ENCODE measurements at places on chromosomes 1 and 21. TPM values are rescaled to one million over a fixed set of nuclear protein-coding genes. Genes with fewer than 3 reads are reported as not detected.
A peak's percentile ranks its signal among the peaks of the same experiment; 100 is the strongest.

DNA sequence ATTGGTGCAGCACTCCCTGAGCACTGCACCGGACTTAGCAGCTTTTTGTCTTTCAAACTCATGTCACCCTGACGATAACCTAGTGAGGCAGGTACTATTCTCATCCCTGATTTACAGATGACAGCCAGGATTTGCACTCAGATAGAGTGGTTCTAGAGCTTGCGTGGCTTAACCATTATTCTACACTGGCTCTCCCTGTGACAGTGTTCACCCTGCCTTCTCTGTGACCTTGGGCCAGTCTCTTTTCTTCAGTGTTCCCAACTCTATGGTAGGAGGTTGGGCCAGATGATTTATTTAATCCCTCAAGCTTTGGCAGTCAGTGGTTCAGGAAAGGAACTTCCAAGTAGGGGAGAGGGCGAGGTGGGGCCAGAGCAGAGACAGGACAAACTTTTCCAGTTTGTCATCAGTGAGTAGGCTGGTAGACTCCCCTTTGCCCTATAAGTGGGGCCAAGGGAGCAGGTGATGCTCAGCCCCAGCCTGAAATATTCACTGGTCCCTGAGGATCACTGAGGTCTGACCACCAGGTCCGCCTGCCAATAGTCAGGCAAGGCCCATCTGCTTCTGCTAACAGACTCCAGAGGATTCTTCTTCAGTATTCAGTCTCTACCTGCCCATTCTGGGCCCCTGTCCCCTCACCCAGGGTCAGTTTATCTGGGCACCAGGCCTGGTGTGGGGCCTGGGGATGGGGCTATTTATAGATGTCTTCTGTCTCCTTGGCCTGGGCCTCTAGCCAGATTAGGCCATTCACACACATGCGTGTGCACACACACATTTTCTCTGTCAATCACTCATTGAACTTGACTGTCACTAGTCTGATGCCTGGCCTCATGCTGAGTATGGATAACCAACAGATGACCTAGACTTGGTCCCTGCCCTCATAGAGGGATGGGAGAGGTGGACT is 8.8 kb upstream of the FABP3 start:
- no peak for DNase-seq

SNIP1 gene
- 46.9 TPM for total RNA-seq

DNA sequence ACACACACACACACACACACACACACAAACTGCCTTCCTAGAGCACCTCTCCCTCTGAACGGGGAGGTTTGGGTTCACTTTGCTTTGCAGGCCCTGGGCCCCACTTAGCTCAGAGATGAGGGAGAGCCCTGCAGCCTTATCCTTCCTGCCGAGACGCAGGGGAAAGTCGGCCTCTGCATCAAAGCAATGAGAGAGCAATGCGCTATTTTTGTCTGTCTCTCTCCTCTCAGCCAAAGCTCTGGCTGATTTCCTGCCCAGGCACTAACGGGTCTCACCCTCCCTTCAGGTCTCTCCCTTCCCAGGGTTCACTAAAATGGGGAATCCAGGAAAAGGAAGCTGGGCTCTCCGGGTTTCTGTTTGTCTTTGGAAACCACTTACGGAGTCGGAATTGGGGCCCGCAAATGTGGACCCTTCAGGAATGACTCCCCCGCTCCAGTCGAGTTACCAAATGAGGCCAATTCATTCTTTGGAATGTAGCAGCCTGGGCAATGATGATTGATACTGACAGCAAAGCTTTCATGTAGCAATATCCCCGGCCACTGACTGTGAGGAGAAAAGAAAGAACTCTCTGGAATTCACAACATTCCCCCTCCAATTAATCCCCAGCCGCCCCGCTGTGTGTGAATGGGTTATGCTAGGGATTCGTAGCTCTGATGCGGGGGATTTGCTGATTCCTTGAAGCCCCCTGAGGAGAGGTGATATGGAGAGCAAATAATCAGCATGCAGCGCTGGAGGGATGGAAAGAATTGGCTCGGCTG is 61.5 kb upstream of the WLS start:
- DNase-seq, result no peak

CDA gene
- 5.1 TPM for total RNA-seq

- DNase-seq, result no peak
Measured at GRCh38 chr1:12249748-12250147, 19.9 kb downstream of the VPS13D start.

RGL1 gene
- total RNA-seq, result 75.3 TPM

- DNase-seq, result no peak
Measured at GRCh38 chr1:153711026-153711425, 16.8 kb upstream of the INTS3 start.

- DNase-seq, result no peak
Measured at GRCh38 chr1:198833706-198834503, 195.1 kb downstream of the PTPRC start.

- no peak for DNase-seq
Measured at GRCh38 chr1:95018602-95019369, 54.0 kb downstream of the ALG14 start.

- peak; percentile 82 for DNase-seq
Measured at GRCh38 chr1:15949453-15950245, 26.3 kb downstream of the ZBTB17 start.

DNA sequence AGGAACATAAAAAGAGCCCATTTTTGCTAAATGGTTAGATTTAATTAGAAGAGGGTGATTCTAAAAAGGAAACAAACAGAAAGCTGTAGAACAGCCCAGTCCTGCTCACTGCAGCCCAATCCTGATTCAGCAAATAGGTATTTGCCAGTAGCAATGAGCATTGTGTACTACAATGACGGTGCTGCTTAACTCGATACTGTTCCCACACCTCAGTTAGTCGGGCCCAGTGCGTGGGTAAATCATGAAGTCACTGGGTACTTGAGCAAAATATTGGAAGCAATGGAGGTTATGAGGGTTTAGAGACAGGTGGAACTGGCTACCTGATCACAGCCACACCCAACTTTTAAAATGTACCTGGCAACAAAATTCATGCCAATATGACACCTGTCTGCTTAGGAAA is 101.5 kb upstream of the ADGRL2 start:
- no peak for DNase-seq

GRCh38 chr1:22821027-22821426 is 110.4 kb downstream of the EPHB2 start:
- DNase-seq, result no peak

CNR2 gene
- not detected for total RNA-seq

- peak; percentile 60 for DNase-seq
Measured at GRCh38 chr1:223683586-223684487, 18.3 kb upstream of the CAPN8 start.

HSD3B1 gene
- total RNA-seq, result not detected

VPS26C gene
- total RNA-seq, result 55.7 TPM

GRCh38 chr1:41173651-41174050 is 68.5 kb downstream of the SCMH1 start:
- no peak for DNase-seq

OVAAL gene
- not detected for total RNA-seq

DNA sequence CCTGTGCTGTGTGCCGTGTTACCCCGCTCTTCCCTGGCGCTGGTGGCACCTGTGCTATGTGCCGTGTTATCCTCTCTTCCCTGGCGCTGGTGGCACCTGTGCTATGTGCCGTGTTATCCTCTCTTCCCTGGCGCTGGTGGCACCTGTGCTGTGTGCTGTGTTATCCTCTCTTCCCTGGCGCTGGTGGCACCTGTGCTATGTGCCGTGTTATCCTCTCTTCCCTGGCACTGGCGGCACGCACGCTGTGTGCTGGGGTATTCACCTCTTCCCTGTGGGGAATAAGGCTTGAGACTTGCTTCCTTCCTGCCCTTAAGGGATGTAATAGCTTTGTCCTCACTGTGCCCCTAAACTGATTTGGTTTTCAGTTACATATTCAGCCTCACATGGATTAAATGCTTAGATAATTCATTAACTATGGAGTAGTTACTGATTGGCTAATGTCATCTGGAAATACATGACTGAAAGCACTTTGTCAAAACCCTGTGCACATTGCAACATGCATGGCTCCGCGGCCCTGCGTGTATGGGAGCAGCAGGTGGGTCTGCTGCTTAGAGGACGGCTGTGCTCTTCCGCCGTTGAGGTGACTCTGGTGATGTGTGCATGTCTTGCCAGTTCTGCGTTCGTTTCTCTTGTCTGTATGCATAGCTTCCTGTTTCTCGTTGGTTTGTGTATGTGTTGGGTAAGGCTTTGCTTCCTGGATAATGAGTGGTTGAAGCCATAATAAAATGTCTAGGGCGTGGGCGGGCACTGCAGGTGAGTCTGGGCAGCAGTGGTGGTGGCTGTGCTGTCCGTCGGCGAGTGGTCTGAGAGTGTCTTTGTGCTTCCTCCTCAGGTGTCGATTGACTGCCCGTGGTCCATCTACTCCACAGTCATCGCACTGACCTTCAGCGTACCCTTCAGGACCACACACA is 17.9 kb upstream of the PWP2 start:
- no peak for DNase-seq

DNA sequence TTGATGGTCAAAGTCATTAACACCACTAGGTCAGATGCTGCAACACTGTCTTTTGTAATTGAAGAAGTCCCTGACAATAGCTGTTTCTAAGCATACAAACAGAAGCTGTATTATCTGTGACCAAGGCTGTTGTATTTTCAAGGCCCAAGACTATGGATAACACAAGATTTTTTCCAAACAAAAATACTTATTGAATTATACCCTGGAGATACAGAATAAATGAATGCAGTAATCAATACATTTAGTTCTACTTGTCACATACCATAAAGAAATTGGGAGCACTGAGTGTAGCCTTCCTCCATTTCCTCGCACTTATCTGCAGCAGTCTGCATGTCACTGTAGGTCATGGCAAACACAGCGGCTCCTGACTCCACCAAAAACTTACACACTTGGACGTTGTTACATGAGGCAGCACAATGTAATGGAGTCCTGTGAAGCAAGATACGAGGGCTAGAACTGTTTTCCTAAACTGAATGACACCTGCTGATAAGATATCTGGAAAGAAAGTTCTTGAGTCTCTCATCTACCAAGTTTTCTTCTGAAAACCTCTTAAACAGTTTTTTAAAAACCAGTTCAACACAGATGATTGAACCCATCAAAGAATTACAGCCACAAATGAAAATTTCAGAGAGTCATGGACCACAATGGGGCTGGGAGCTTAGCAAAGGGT is 56.9 kb downstream of the TP53BP2 start:
- no peak for DNase-seq

DNA sequence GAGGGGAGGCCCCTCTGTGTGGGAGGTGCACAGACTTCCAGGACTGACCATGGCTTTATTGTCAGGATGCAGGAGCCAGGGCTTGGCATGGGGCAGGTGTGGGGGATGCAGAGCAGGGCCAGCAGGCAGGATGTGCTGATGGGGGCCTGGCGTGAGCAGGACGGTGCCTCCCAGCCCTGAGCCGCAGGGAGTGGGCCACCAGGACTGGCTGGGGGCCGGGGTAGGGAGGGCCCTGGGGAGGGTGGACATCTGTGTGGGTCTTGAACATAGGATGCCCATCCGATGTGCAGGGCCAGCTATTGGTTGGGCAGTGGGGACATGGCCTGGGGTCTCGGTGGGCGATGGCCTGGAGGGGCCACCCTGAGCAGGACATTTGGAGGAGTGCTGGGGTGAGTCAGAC is 15.6 kb downstream of the PRMT2 start:
- DNase-seq, result no peak

DNA sequence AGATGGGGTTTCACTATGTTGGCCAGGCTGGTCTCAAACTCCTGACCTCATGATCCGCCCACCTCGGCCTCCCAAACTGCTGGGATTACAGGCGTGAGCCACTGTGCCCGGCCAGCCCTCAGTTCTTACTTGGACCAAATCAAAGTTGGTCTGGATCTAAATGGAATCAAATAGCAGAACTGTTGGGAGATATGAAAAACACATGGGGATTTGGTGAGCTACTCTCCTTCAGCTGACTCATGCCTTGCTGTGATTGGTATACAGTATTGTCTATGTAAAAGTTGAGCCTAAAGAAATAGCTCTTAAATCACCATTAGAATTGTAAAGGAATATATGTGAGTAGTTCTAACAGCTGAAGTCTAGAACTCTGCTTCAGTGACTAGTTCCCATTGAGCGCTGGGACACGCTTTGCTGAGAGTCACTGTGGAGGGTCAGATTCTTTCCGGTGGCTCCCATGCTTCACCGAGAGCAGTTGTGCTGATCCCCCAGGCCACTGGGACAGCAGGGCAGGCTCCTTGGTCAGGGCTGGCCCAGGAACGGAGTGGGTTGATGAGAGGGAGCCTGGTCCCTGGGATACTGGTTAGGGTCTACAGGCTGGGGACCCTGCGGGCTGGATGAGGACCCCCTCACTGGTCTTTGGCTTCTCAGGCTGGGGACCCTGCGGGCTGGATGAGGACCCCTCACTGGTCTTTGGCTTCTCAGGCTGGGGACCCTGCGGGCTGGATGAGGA is 14.0 kb downstream of the PKNOX1 start:
- DNase-seq, result no peak

- no peak for DNase-seq
Measured at GRCh38 chr1:163035446-163036249, 33.5 kb upstream of the RGS4 start.

S100A14 gene
- total RNA-seq, result not detected

DNA sequence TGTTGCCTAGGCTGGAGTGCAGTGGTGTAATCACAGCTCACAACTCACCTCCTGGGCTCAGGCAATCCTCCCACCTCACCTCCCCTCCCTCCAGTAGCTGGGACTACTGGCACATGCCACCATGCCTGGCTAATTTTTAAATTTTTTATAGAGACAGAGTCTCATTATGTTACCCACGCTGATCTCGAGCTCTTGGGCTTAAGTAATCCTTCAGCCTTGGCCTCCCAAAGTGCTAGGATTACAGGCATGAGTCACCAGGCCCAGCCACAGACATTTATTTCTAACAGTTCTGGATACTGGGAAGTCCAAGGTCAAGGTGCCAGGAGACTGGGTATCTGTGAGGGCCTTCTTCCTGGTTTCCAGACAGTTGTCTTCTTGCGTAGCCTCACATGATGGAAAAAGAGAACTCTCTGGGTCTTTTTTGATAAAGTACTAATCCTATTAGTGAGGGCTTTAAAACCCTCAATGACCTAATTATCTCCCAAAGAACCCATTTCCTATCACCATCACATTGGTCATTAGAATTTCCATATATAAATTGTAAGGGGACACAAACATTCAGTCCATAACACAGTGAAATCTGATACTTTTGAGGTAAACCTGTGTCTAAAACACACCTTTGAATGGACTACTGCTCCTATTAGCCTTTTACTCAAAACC is 67.9 kb downstream of the PHACTR4 start:
- no peak for DNase-seq

- DNase-seq, result no peak
Measured at GRCh38 chr21:31546443-31547170, 112.9 kb upstream of the SOD1 start.

DNA sequence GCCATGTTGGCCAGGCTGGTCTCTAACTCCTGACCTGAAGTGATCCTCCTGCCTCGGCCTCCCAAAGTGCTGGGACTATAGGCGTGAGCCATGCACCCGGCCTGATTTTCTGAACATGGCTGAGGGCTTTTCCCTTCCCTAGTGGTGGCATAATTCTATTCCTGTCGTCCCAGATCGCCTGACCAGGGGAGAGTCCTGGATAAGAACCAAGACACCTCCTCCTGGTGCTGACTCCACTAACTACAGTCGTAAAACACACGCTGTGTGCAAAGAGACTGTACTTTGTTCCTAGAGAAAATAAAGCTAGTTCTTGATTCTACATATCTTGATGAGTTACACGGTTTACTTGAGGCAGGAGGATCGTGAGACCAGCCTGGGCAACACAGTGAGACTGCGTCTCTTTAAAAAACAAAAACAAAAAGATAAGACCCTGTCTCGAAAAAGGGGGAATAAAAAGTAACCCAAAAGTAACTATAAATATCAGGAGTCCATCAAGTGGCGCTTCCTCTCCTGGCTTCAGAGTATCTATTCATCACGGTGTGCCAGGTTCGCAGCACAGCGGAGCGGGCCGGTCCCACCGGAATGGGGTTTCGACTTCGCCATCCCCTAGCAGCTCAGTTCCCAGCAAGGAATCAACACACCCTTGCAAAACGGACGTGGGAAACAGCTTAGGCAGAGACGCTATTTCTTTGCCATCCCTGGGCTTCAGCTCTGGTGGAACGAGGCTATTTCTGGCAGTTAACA is 973 bp downstream of the SDF4 start:
- DNase-seq, result no peak
